ENCODE measurements at places on chromosomes 6 and 20.
A peak's percentile ranks its signal among the peaks of the same experiment; 100 is the strongest.

- DNase-seq: no peak
Measured at GRCh38 chr6:45434381-45434700, 56.6 kb upstream of the SUPT3H start.

DNA sequence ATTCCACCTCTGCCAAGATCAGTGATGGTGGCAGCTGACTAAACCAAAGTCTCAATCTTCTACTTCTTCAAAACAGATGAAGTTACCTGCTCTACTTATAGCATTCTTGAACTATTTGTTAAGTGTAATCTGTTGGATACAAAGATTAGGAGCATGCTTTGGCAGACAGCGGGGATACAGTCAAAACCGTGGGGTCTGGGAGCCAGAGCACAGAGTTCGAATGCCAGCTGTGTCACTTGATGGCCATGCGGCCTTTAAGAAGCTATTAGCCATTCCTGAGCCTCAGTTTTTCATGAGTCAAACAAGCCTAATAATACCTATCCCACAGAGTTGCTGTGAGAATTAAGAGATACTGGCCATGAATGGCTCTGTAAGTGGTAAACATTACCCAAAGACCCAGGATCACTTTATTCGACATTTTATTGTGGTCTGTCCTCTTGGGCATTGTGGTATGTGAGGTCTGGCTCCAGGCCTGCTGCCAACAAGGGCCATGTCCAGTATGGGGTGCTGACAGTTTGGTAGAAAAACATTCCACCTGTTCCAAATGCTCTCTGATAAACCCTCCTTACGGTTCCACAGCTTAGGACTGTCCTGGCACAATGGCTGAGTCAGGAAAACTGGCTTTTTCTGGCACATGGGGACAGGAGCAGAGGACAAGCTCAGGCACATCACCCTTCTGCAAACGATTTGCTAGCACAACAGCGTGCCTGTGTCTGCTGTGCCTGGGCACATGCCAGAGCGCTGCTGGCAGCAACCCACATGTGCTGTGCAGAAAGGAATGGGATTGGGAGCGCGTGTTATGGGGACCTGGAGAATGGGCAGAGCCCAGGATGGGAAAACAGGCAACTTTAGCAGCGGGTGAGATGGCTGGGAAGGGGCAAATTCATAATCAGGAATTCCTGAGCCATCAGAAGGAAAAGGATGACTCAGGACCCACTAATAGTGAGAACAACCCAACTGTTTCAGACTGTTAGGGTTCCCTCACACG lies 15.7 kb upstream of the FAM83C start:
- peak; percentile 78 for DNase-seq

DNA sequence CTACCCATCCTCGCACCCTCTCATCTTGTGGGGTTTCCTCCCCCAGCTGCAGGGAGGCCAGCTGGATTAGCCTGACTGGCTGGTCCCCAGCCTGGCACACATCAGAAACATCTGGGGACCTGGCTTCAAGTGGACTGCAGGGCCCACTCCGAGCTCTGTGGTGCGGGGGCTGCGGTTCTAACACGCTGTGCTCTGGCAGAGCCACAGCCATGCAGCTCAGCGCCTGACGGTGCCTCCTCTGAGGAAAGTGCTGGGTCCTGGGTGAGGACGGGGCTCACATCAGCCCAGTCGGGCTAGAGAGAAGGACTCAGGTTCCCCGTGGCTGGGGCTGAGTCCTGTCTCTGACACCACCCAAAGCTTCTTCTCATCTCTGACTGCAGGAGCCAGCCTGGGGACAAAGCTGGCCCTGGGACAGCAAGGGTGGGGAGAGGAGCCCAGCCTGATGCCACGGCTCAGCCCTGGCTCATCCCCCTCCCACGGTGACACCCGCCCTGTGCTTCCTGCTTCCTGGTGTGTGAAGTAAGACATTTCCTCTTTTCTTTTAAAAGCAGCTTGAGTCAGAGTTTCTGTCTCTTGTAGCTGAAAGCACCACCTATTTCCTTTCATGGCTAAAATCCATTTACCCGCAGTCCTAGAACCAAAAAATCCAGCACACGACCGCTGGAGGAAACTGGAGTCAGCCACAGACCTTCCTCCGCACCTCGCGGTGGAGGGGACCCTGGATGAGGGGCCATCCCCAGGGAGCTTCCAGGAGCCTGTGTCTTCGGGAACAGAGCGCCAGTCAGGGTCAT lies 127.4 kb upstream of the AFDN start:
- no peak for DNase-seq

- no peak for DNase-seq
Measured at GRCh38 chr6:20564269-20564668, 30.0 kb downstream of the CDKAL1 start.

DNA sequence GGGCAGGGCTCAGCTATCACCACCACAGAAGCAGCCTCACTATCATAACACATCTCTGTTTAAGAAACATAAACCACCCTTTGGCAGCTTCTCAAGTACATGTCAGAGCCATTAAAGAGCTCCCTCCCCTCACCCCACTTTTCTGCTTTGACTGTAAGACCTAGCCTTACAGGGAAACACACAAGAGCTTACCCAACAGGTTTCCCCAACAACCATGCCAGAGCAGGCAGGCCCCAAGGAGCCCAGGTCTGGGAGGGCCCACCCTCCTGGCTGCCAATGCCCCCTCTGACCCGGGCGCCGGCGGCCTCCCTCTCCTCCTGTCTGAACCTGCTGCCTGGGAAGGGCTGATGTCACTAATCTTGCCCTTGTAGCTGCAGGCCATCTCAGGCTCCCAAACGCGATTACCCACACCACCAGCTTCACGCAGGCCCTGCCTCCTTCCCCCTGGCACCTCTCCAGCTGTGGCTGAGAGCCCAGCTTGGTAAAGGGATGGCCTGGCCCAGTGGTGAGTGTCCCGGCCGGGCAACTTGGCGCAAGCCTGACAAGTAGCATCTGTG lies 402.0 kb downstream of the MAFB start:
- DNase-seq: no peak

DNA sequence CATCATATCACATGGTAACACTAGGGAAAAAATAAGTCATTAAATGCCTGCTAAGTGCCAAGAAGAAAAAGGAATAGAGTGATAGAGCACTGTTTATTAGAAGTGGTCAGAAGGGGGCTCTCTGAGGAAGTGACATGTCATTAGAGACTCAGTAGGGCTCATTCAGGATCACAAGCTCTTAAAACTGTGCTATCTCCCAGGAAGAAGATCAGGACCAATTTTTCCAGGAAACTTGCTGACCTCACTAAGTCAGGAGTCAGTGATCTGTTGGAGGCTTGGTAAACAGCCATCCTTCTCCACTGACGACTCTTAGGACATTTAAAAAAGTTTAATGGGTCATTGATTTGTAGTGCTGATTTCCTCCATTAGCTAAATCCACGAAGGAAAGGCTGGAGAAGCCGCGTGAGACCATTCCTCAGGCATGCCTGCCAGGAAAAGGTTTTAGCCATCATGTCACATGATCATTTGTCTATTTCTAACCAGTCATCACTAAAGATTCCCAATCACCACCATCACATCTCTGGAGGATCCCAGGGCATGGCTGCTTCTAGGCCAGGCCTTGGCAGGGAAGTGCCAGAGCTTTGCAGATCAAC lies 5.9 kb upstream of the PTPN1 start:
- no peak for DNase-seq

- DNase-seq: no peak
Measured at GRCh38 chr6:43827898-43828297, 57.9 kb downstream of the VEGFA start.

DNA sequence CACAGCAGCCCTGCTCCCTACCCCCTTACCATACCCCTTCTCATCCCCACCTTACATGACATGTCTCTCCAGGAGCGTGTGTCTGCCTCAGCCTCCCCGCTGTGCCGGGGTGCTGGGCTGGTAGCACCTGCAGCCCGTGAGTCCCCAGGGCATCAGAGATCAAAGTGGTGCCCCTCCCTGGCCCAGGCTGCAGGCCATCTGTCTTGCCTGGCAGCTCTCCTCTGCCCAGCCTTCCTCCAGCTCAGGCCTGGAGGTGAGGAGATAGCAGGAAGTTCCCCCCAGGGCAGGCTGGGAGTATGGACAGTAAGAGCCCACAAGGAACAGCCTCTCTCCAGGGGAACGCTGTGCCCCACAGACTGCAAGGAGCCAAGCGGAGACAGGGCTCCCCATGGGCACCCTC lies 35.3 kb downstream of the GRM4 start:
- DNase-seq: no peak

DNA sequence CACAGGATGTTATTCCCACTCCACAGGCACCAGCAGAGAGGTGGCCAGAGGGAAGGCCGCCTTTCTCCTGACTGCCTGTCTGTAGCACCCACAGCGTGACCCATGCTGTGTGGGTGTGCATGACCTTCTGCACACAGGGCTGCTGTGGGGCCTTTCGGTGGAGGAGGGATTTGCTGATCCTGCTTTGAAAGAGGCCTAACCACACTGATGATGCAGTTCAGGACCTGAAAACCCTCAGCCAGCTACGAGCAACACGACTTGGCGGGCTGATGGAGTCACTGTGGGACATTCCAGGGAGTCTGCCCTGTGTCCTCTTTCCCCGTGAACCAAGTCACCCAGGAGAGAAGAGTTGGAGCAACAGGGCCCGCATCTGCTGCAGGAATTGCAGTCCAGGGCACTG lies 49.1 kb downstream of the SYTL3 start:
- DNase-seq: no peak

DNA sequence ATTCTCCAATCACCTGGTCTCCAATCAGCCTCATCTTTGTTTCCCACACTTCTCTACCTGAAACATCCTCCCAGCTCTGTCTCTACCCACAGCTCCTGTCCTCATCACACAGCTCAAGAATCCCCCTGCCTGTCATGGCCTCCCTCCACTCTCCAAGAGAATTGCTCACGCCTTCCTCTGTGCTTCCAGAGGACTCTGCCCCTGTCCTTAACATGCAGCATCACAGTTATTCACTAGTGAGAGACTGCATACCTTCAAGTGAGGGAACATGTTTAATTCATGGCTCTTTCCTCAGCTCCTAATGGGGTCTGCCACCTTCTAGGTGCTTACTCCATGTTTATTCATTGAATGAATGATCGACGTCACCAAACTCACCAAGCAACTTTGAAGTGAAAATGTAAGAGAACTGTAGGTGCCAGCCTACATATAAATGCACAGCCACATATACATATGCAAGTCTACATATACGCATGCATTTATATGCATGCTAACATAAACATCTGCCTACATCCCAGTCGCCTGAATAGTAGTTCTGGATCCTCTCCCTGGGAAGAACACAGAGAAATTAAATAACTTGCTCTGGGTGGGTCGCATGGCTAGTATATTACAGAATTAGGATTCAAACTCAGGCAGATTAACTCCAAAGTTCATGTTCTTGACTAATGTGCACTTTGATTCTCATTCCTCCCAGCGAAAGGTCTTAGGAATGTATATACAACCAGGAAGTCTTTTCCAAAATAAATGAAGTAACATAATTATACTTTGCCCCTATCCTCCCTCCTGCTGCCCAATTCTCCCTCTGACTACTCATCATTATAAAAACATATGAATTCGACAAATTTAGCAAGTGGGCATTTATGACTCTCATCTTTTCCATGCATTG lies 295.6 kb downstream of the MAFB start:
- no peak for DNase-seq
